ENCODE measurements at places on chromosomes 4 and X.

GRCh38 chr4:3677748-3678070 lies 88.5 kb upstream of the ADRA2C start:
- peaks cover 5% of the 10 kb centered on the region for H3K4me1 ChIP-seq
- no peak overlapping the region for H3K4me3 ChIP-seq
- no peak for DNase-seq
- no peak overlapping the region for H3K27ac ChIP-seq
- no peaks in the 10 kb centered on the region for H3K36me3 ChIP-seq

- H3K27ac ChIP-seq, result no peak overlapping the region
- H3K4me3 ChIP-seq, result no peak overlapping the region
- no peaks in the 10 kb centered on the region for H3K36me3 ChIP-seq
- no peaks in the 10 kb centered on the region for H3K27me3 ChIP-seq
Measured at GRCh38 chrX:121457096-121457495, 409.7 kb downstream of the GLUD2 start.

- no peak overlapping the region for H3K4me3 ChIP-seq
- H3K27ac ChIP-seq, result no peak overlapping the region
- H3K27me3 ChIP-seq, result peaks cover 2% of the 10 kb centered on the region
- DNase-seq, result no peak
Measured at GRCh38 chr4:65033899-65034298, 624.6 kb upstream of the TECRL start.

DNA sequence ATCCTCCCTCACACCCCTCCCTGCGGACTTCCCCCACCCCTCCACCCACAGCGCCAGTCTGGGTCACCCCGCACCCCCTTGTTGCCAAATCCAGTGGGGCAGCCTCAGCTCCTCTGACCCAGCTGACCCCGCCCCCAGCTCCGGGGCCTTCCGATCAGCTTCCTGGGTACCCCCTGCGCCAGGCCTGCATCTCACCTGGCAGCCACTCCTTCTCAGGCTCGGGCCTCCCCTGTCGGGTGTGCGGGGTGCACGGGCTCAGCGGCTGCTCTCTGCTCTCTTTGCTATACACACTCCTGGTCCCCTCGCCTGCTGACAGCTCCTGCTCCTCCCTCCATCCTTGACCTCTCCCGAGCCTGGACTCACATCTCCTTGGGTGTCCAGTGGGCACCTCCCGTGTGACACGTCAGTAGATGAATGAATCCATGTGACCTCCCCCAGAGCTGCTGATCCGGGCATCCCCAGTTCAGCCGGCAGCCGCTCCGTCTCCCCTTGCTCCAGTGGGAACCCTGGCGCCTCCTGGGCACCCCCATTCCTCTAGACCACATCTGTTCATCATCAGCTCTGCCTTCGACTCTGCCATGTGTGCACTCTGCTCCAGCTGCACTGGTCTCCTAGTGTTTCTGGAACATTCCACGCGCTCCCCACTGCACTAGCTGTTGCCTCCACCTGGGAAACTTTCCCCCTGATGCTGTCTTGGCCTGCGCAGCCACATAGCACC lies 9.9 kb downstream of the CFAP99 start:
- H3K27me3 ChIP-seq, result peaks cover 9% of the 10 kb centered on the region
- peaks cover 3% of the 10 kb centered on the region for H3K36me3 ChIP-seq
- no peak for DNase-seq
- H3K27ac ChIP-seq, result no peak overlapping the region

- peak within 1 kb of the TSS; percentile 87 for H3K4me3 ChIP-seq
- peak; percentile 32 for DNase-seq
- peaks cover 4% of the 10 kb centered on the region for H3K27me3 ChIP-seq
- H3K4me1 ChIP-seq, result peaks cover 5% of the 10 kb centered on the region
- peak within 1 kb of the TSS; percentile 53 for H3K27ac ChIP-seq
Measured at GRCh38 chrX:103831803-103832544, at the start of gene RAB9B. TSS of gene RAB9B (minus strand) at chrX:103832257. CDS start at chrX:103825784, 6,473 bp downstream.

DNA sequence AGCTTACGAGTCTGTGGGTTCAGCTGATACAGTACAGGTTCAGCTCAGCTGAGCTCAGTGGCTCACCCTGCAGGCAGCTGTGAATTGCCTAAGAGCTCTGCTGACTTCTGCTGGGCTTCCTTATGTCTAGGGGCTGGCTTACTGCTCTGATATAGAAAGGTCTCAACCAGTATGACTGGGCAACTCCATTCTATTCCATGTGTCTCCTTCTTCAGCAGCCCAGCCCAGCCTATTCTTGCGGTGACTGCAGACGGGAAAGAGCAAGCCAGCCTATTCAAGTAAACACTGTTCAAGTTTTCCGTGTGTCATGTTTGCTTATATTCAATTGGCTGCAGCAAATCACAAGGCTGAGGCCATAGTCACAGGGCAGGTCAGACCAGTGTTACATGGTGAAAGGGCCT lies 615.4 kb upstream of the ZFP42 start:
- no peaks in the 10 kb centered on the region for H3K27me3 ChIP-seq
- H3K36me3 ChIP-seq, result peaks cover 4% of the 10 kb centered on the region
- H3K4me1 ChIP-seq, result no peaks in the 10 kb centered on the region
- DNase-seq, result peak; percentile 43
- H3K27ac ChIP-seq, result no peak overlapping the region
- no peak overlapping the region for H3K4me3 ChIP-seq

GRCh38 chr4:54152846-54153600 lies 53.1 kb downstream of the GSX2 start:
- peaks cover 2% of the 10 kb centered on the region for H3K27me3 ChIP-seq
- H3K4me1 ChIP-seq, result peaks cover under 1% of the 10 kb centered on the region
- H3K36me3 ChIP-seq, result no peaks in the 10 kb centered on the region

- H3K4me3 ChIP-seq, result no peak overlapping the region
- H3K4me1 ChIP-seq, result no peaks in the 10 kb centered on the region
- no peak for DNase-seq
- H3K27ac ChIP-seq, result no peak overlapping the region
- no peaks in the 10 kb centered on the region for H3K27me3 ChIP-seq
Measured at GRCh38 chrX:120294651-120295050, 16.6 kb downstream of the TMEM255A start.

- H3K4me1 ChIP-seq, result peaks cover 6% of the 10 kb centered on the region
- no peak overlapping the region for H3K4me3 ChIP-seq
- no peak for DNase-seq
- H3K27ac ChIP-seq, result no peak overlapping the region
Measured at GRCh38 chrX:45295259-45295986, 94.7 kb upstream of the DIPK2B start.

GRCh38 chr4:174396599-174397110 lies 112.9 kb downstream of the CEP44 start:
- no peak overlapping the region for H3K27ac ChIP-seq
- H3K36me3 ChIP-seq, result no peaks in the 10 kb centered on the region
- no peaks in the 10 kb centered on the region for H3K4me1 ChIP-seq

- H3K27ac ChIP-seq, result no peak overlapping the region
- no peaks in the 10 kb centered on the region for H3K4me1 ChIP-seq
- no peaks in the 10 kb centered on the region for H3K36me3 ChIP-seq
- no peak for DNase-seq
- H3K27me3 ChIP-seq, result no peaks in the 10 kb centered on the region
- H3K4me3 ChIP-seq, result no peak overlapping the region
Measured at GRCh38 chrX:55648434-55648833, 25.2 kb downstream of the FOXR2 start.

GRCh38 chr4:139266208-139266582 lies 13.8 kb downstream of the MGARP start:
- no peak for DNase-seq
- no peaks in the 10 kb centered on the region for H3K4me1 ChIP-seq
- peaks cover 3% of the 10 kb centered on the region for H3K27me3 ChIP-seq
- H3K36me3 ChIP-seq, result no peaks in the 10 kb centered on the region
- no peak overlapping the region for H3K27ac ChIP-seq

- no peaks in the 10 kb centered on the region for H3K36me3 ChIP-seq
- peaks cover 4% of the 10 kb centered on the region for H3K4me1 ChIP-seq
- no peak overlapping the region for H3K4me3 ChIP-seq
- no peak for DNase-seq
- H3K27me3 ChIP-seq, result no peaks in the 10 kb centered on the region
- H3K27ac ChIP-seq, result no peak overlapping the region
Measured at GRCh38 chr4:126533146-126533805, 1099.5 kb upstream of the INTU start.

- H3K36me3 ChIP-seq, result no peaks in the 10 kb centered on the region
- H3K27me3 ChIP-seq, result no peaks in the 10 kb centered on the region
- peaks cover 15% of the 10 kb centered on the region for H3K4me1 ChIP-seq
- H3K4me3 ChIP-seq, result no peak overlapping the region
Measured at GRCh38 chr4:150982557-150983233, 32.4 kb downstream of the LRBA start.

GRCh38 chrX:107146670-107147069 lies 28.0 kb upstream of the RBM41 start:
- no peak overlapping the region for H3K4me3 ChIP-seq
- no peaks in the 10 kb centered on the region for H3K36me3 ChIP-seq
- H3K4me1 ChIP-seq, result no peaks in the 10 kb centered on the region
- H3K27ac ChIP-seq, result no peak overlapping the region
- DNase-seq, result no peak

DNA sequence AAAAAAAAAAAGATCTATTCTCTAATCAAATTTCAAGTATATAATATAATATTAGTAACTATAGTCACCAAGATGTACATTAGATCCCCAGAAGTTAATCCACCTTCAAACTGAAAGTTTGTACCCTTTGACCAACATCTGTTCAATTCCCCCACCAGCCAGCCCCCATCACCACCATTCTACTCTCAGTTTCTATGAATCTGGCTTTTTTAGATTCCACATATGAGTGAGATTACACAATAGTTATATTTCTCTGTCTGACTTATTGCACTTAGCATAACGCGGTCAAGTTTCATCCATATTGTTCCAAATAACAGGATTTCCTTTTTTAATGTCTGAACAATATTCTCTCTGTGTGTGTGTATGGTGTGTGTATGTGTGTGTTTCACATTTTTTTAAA lies 33.7 kb upstream of the VMA21 start:
- no peaks in the 10 kb centered on the region for H3K27me3 ChIP-seq
- no peak for DNase-seq
- no peak overlapping the region for H3K4me3 ChIP-seq

Measured in endothelial cell (in vitro differentiated cells).